MM.1S (cell line): ENCODE measurements at places on chromosomes 6 and 20.

GRCh38 chr6:142863981-142864380 is 81.0 kb downstream of the HIVEP2 start:
- DNase-seq = no peak

- no peak for DNase-seq
These were observed 82.0 kb downstream of the OR2B2 start for GRCh38 chr6:27830212-27830599.

GRCh38 chr20:48786951-48787705 is 40.7 kb downstream of the PREX1 start:
- DNase-seq = no peak

DNA sequence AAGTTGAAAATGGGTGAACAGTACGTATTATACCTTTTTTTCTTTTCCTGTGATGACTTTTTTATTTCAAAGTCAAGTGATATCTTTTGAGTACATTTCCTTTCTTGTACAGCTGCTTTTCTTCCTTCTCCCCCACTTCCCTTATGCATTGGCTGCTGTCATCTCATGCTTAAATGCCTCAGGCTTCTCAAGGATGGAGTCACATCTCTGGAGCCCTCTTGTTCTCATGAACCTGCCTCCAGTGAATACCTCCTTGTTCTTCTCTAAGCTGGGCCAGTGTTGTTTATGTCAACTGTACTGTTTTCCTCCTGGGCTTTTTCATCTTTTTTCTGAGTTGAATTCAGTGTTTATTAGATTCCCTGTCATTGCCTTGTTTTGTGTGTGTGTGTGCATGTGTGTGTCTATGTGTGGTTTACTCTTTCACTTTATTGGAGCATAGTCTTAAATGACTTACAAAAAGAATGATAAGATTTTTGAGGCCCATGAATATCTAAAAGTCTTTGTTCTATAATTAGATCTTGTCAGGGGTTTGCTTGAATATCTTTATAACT is 23.6 kb downstream of the STXBP5 start:
- DNase-seq = no peak

GRCh38 chr20:36646678-36647077 is 682 bp upstream of the SLA2 start:
- no peak for DNase-seq

GRCh38 chr6:148855744-148856143 is 108.9 kb downstream of the UST start:
- DNase-seq = no peak

DNA sequence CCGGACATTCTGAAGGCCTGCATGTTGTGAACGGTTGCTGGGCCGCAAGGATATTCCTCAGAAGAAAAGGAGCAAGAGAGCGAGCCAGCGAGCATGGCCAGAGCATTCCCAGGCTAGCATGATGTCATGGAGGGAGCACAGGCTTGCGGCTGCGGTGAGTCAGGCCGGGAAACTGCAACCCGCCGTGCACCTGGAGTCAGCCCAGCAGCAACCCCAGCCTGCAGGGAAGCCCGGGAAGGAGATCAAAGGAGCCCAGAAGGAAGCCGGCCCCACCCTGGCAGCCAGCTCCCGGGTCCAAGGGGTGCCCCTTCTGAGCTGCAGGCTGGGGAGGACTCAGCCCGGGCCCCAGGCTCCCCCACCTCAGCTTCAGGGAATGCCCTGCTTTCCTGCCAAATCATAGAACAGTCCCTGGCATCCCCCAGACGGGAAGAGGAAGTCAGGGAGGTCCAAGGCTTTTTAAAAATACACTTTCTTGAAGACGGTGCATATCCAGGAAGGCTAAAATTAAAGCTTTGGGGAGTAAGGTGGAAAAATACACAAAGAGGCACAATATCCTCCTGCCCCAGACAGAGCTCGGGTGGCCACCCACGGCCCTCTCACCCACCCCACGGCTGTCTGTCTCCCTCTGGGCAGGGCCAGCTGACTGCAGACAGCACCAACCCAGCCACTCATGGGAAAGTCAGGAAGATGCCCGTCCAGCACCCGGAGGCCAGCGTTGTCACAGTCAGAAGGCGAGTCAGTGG is 53.7 kb downstream of the BMP7 start:
- no peak for DNase-seq

- no peak for DNase-seq
These were observed 188.0 kb upstream of the TENT5A start for GRCh38 chr6:81940451-81940985.

DNA sequence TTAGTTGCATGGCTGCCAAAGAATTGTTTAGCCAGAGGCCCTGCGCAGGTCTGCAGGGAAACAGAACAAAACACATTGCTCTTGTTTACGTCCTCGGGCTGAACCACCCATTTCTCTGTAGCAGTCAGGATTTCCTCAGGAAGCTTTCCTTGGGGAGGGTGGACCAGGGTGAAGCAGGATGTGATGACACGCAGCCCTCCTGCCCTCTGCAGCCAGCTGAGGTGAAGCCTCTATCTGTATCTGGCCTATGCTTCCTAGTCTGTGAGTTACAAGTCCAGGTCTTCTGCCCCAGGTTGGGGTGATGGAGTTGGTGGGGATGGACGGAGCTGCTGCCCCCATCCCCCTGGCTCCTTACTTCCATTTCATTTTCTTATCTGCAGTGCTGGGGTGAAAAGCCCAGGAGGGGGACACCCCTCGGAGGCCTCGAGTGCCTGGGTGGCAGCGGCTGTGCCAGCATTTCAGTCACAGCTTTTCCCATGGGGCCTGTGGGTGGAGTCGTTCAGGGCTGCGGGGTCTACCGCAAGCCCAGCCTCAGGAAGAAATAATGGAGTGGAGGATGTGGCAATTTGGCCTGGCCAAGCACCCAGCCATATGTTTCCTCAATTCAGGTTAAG is 24.9 kb downstream of the SASH1 start:
- no peak for DNase-seq

GRCh38 chr6:105184921-105185320 is 5.1 kb upstream of the POPDC3 start:
- no peak for DNase-seq

GRCh38 chr6:151015101-151015700 is 149.7 kb downstream of the MTHFD1L start:
- no peak for DNase-seq

DNA sequence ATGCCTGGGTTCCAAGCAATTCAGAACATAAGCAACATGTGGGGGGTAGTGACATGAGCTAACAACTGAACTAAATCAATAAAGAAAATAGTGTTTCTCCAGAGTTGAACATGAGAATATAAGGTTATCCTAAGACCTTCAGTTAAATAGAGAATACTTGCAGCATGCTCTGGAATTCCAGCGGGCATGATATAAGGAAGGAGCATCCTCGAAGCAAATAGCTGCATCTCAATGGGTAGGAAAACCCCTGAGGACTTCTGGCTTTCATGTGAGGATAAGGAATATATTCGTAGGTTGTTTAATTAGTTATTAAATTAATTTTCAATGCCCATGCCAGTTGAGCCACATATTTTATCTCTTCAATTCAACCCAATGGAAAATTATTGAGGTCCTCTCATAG is 631.2 kb upstream of the EPHA7 start:
- DNase-seq = no peak

DNA sequence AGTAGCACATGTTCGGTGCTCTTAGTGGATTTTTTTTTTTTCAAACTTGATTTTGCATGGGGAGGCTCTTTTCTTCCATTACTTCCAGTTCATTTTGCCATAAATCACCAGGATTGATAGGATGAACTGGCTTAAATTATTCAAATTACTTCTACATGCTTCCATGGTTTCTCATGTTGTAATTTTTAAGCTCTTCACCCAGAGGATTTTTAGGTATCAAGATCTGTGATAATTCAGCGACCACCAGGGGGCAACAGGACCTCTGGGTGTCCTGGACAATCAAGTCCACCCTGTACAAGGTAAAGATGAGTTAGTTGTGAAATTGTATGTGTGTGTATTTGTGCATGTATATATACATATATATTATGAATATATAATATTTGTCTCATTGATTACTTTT is 4.2 kb upstream of the EPHA7 start:
- peak; percentile 65 for DNase-seq

GRCh38 chr6:141977782-141978181 is 154.9 kb upstream of the GJE1 start:
- no peak for DNase-seq

DNA sequence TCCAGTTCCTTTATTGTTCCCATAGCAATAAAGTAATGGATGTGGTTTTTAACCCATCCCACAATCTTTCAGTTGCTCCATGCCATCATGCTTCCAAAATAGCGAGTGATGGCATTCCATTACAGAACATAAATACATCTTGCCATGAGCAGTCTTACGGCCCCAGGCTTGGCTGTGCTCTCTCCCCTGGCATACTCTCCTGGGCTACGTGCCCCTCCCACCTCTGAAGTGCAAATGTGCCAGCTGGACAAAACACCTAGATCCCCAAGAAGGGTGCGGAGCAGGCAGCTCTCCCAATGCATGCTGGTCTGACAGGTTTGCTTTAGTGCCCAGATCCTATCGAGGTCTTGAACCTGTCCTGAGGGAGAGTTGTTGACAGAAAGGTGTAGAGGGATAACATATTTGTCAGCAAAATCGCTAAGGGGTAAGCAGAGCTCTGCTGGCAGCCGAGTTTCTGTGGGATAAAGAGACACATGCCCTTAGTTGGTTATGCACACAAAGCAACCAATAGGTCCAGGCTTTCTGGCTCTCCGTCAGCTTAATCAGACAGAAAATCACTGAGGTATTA is 43.9 kb upstream of the PAX1 start:
- no peak for DNase-seq

- DNase-seq = no peak
These were observed 14.1 kb downstream of the AIG1 start for GRCh38 chr6:143074670-143075318.
